H9 (cell line): ENCODE measurements at places on chromosomes 4 and X. TPM values are rescaled to one million over a fixed set of nuclear protein-coding genes. Genes with fewer than 3 reads are reported as not detected.

- no peak for DNase-seq
These were observed 5.8 kb downstream of the LRPAP1 start for GRCh38 chr4:3526456-3526855.

DNA sequence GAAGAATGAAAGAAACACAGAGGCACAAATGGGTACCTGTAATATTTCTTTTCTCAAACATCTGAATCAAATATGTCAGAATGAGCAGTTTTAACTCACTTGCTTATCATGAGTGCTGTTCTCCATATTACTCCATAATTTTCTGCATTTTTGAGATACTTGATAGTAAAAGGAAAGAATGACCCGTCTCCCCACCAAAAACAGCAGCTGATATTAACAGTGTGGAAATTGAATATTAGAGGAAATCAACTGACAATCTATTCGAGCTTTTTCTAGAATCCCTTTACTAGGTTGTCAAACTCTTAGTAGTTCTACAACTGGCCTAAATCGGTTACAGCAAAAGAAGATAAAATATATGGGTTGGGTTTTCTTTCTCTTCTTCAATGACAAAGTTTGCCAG, 49.9 kb upstream of the HELT start:
- DNase-seq, result no peak

Gene HMX1
- 0.26 and 0.31 TPM in 2 replicates for total RNA-seq

DNA sequence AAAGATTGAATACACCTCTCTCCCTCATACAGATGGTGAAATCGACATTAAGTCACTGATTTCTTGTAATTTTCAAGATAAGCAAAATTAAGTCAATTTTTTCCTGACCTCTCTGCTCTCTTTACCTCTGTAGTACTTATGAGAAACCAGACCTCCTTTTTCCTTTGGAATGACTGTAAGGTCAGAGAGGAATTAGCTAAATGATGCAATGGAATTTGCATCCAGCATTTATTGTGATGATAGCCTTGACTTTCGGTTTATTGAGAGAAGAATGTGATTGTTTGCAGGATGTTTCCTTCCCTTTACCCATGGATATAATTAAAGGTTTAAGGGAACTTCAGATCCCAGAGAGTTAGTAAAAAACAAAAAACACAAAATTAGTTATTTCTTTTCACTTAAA, 22.4 kb downstream of the STK26 start:
- DNase-seq, result no peak

DNA sequence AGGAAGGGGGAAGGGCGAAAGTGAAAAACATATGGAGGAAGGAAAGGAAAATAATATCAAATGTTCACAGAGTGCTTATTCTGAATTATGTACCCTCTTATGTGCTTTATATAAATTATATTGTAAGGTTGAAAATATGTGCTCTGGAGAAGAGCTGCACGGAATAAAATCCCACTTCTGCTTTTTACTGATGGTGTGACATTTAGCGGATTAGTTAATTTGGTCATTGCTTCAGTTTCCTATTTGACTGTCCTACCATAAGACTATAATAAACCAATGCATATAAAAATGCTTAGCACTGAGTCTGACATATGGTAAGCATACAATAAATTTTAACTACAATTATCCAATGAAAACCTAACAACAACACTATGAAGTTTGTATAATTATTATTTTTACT, 86.2 kb downstream of the NPFFR2 start:
- DNase-seq, result no peak

DNA sequence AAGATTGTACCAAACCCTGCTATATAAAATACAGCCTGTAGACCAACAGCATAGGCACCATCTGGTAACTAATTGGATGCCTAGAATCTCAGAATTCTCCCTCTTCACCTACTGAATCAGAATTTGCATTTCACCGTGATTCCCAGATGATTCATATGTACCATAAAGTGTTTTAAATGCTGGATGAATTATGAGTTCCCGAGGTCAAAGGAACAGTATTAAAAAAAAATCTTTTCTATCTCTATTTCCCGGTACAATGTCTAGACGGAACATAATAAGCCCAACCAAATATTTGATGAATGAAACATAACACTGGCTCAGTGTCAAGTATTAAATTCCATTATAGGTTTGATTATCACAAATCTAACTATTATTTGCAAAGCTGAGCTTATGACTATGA, 280.0 kb downstream of the ANKRD50 start:
- no peak for DNase-seq

- DNase-seq, result no peak
These were observed 295.9 kb upstream of the CASK start for GRCh38 chrX:42219231-42219630.

DNA sequence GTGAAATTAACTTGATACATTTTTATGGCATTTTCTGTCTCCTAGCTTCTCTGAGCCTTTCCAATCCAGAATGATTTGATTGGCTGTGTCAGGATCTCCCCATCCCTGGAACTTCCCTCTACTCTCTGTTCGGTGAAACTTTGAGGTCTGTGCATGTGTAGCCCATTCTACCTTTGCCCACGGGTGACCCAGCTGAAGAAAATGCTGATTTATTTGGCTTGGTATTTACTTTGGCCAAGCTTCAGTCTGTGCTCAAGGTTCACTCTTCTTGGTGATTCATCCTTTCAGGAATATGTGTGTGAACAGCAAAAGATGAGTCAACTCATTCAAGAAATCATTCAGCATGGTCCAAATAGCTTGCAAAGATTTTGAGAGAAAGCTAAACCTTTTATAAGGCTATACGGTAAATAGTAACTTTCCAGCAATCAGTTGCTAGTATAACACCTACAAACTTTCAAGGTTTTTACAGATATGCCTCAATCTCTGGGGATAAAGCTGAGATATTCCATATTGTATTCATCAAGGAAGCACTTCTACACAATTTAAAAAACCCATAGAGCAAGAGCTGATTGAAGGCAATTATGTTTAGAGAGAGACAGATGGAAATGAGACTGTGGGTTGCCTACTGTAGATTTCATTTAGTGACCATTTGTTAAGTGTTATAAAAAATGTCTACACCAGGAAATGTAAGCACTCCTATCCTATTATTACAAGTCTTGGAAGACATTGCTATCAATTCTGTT, 233.9 kb upstream of the CXXC4 start:
- DNase-seq, result no peak

Gene LDB2
- 22.5 and 25.8 TPM in 2 replicates for total RNA-seq

Gene RAB33A
- total RNA-seq, result 0.59 and 0.92 TPM in 2 replicates

GRCh38 chr4:14837860-14838259, 164.4 kb upstream of the CPEB2 start:
- DNase-seq, result peak; percentile 31

GRCh38 chr4:39044364-39044955, 12.3 kb upstream of the TMEM156 start:
- DNase-seq, result peak; percentile 94

GRCh38 chr4:75995727-75996126, 5.0 kb upstream of the SDAD1 start:
- DNase-seq, result no peak

- no peak for DNase-seq
These were observed 258.5 kb upstream of the FSTL5 start for GRCh38 chr4:162422312-162422711.

Gene COL4A6
- total RNA-seq, result 16.7 and 17.5 TPM in 2 replicates

Gene TMEM255A
- total RNA-seq, result 0.20 and 0.77 TPM in 2 replicates

DNA sequence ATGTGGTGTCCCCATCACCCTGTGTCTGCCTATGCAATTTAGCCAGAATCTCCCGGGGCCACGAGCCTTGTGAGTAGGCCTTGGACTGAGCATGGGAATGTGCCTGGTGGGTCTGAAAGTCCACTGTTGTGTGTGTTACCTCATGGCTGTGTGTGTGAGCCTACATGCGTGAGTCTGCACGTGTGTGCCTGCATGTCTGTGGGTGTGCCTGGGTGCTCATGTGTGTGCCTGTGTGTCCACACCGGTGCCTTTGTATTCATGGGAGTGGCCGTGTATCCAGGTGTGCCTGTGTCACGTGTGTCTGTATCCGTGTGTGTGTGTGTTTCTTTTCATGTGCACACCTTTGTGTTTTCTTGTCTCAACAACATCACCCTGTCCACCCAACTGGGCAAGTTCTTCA, 14.2 kb downstream of the ATP5ME start:
- DNase-seq, result no peak

Gene RHOXF2B
- not detected in 2 replicates for total RNA-seq

Gene BTK
- 0.09 and 0.35 TPM in 2 replicates for total RNA-seq

- DNase-seq, result no peak
These were observed 109.8 kb downstream of the AMMECR1 start for GRCh38 chrX:110208092-110208491.

GRCh38 chrX:49067285-49068120, 6.3 kb downstream of the PRAF2 start:
- DNase-seq, result no peak

GRCh38 chrX:153922932-153923857, 2.9 kb downstream of the ARHGAP4 start:
- peak; percentile 47 for DNase-seq

Gene PDZD4
- total RNA-seq, result 110 and 118 TPM in 2 replicates

DNA sequence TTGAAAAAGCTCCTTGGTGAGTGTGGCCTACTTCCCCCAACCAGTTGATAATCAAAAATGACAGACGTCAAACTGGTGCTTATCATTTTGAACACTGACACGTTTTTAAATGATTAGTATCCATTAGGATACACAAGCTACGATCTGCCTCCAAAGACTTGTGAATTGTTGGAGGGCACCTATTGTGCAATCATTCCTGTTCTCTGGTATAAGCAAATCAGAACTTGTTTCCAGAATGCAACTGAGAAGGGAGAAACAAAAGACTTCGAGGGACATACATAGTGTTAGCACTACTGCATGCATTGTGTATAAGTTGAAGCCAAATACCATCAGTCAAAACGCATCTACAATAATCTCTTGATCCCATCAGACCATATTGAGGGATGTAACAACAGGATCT, 11.6 kb downstream of the NPY2R start:
- DNase-seq, result no peak

Gene PITX2
- total RNA-seq, result 7.5 and 8.5 TPM in 2 replicates

- no peak for DNase-seq
These were observed 31.8 kb downstream of the RAP2C start for GRCh38 chrX:132187451-132187850.

DNA sequence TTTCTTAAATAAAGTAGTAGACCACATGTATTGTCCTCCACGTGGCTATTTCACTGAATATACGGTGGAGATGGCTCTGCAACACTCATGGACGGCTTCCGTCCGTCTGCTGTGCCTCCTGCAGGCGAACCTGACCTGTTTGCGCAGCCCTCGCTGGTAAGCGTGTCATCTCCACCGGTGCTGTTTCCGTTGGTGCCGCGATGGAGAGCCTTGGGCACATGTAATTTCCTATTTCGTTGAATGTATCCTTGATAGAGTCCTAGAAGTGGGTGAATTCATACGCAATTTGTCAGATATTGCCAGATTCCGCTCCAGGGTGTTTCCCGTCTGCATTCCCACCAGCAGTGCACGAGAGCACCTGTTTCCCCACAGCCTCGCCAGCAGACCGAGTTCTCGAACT, 48.5 kb downstream of the HTT-AS start:
- DNase-seq, result no peak

GRCh38 chr4:123284168-123284567, 112.4 kb upstream of the SPRY1 start:
- DNase-seq, result no peak
